Non-pigmented ciliary epithelial cell (primary cell): ENCODE measurements at places on chromosomes 4 and X.

- no peak for DNase-seq
These were observed 65.1 kb upstream of the DIAPH2 start for GRCh38 chrX:96619588-96619987.

- DNase-seq = no peak
These were observed 640.8 kb downstream of the TRIML1 start for GRCh38 chr4:188780028-188780427.

DNA sequence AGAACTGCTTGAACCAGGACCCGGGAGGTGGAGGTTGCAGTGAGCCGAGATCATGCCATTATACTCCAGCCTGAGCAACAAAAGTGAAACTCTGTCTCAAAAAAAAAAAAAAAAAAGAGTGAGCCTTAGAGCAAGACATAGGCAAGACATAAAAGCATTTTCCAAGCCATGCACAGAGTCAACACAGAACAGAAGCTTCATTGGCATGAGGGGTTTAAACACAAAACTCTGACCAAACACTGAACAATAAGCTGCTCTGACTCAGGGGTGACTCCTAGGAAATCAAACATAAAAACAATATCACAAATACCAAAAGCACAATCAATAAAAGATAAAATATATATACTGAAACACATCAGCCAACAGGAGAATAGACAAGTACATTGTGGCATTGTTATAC is 136.8 kb downstream of the PLS3 start:
- no peak for DNase-seq

DNA sequence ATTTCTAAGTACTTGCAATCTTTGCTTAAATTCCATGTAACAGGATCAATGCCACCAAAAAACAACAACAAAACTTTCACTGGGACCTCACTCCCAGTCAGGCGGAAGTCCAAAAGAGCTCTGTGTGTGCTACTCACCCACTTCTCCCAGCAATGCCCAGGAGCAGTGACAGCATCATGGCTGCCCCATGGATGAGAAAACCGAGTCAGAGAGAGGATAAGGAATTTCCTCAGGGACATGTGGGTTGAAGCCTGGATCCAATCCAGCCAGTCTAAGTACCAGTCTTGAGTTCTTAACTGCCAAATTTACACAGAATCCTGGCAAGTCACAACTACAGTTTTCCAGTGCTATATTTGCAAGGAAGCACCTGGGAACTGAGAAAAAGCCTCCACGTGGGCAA is 64.5 kb downstream of the STX18 start:
- DNase-seq = no peak

GRCh38 chrX:33840176-33840575 is 291.9 kb downstream of the FAM47A start:
- no peak for DNase-seq

- DNase-seq = peak; percentile 60
These were observed 32.2 kb downstream of the SMS start for GRCh38 chrX:21972721-21973120.

DNA sequence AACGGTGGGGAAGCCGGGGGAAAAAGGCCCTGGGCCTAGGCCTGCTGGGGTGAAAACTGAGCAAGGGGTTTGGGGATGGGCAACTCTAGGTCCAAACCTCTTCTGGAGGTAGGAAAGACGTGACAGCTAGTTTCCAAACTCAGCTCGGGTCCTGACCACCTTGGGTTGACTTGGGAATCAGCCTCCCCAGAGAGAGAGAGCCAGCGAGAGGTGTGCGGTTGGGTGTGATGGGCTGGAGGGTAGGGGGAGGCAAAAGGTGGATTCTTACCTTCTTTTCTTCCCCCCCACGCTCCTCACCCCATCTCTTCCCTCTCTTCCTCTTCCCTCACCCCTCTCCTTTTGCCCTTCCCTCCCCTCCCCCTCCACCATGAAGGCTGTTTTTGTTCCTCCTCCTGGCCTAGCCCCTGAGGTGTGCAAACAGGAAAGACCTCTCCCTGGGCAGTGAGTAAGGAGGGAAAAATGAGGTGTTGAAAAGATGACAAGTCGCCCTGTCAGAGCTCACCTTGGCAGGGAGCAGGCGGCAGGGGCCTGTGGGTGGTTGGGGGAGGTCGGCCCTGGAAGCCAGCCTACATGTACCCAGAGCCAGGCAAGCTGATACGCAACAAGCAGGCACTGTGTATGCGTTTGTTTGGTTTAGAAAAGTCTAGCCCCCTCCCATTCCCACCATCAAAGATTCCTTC is 14.8 kb downstream of the PJA1 start:
- DNase-seq = no peak

DNA sequence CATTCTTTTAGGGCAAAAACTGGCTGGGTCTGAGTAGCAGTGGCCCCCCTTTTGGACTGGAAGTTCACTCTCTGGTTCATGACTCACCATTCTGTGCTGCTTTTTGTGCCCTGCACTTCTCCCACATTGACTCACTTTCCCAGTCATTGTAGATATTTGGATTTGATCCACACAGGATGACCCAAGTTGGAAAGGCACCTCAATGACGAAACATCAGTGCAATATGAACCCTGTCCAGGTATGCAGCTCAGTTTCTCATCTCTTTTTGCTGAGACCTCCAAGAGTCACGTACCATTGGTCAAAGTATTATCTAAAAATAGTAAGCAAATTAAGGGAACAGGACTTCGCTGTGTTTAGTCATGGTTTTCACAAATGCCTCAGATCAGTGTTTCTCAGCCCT is 92.7 kb downstream of the CBLL2 start:
- peak; percentile 45 for DNase-seq

GRCh38 chrX:27675493-27675892 is 85.3 kb downstream of the DCAF8L2 start:
- no peak for DNase-seq

DNA sequence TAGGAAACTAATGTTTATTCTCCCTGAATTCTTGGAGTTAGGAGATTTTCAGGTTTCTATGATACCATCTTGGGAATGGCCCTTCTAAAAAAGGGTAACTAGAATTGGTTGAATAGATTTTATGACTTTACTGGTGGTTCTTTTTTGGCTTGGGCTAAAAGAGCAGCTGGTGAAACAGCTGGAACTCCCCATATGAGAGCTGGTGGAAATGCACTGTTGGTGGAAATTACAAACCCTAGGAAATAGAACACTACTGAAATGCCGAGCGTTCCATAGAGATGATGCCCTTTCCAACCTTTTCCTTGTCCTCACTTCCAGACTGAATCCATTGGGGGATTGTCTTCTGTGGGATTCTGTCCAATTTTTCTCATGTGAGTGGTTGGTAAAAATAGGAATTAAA is 139.5 kb downstream of the STIM2 start:
- DNase-seq = no peak

DNA sequence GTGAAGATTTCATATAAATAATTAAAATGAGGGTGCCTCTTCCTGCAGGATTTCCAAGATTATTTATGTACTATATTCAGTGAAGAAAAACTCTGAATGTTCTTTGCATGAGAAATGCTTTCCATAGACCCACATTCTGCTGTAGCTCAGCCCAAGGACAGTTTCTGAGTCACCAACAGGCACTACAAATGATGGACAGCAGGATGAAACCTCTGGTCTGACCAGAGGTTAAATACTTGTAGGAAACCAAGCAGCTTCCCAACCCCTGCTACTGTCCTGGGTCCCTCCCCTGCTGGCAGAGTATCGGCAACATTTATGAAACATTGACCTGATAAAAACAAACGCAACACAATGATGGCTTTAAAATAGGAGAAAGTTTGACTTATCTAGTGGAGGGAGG is 73.1 kb downstream of the CXXC4 start:
- DNase-seq = no peak

DNA sequence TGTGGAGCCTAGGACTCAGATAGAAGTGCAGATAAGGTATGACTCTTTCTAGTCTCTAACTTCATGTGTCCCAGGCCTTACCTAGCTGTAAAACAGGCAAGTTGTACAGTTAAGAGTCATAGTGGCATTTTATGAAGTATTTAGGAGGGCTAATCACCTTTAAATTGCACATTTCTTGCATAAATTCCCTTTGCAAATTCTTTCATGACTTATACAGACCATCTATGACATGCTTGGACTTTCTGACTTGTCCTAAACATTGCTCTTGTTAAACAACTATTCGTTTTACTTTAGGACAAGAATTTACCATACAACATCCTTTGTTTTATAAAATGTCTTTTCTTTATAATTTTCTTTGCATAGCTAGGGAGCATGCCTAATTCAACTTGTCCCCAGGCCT is 7.8 kb upstream of the RRAGB start:
- DNase-seq = no peak

DNA sequence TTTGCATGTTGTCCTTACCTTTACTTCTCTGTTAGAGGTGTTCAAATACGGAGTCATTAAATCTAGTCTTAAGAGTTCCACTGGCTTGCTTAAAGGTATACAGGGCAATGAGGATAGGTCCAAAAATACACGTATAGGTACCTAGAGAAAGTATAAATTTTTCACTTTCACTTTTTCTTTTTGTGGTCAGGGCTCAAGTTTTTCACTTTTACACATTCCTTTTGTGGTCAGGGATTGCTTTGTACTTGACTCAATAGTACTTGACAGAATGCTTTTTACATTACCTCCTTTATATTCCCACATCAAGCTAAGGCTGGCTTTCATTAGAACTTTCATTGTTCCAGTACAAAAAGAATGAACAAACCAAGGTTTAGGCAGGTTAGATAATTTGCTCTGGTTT is 21.7 kb downstream of the TMEM184C start:
- DNase-seq = no peak

DNA sequence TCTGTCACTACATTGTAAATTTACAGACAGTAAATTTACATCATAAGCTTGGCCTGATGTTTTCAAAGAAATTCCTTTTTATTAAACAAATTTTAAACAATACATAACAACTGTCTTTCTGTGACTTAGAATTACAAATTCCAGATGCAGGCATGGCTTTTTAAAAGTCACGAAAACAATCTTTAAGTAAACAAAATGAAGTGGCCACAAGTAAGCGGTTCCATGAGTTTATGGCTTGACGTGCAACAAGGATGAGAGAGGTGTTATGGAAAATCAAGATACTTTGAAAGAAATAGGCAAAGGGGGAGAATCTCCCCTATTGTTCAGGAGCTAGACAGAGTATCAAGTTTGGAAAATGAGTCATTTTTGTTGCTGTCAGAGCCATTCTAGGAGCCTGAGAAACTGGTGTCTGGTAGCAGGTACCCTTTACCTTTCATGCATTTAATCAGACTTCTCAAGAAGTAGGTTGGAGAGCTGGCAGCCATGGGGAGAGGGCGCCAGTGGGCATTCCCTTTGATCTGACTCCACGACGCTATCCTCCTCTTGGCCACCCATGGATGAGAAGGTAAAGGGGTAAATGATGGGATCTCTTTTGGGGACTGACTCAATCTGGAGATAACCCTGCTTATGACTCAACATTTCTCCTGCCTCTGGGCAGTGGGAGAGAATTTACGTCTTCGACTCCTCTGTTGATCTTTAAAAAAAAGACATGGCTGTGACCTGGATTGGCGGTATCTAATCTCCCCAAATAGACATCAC is 217.2 kb downstream of the SPRY1 start:
- no peak for DNase-seq

DNA sequence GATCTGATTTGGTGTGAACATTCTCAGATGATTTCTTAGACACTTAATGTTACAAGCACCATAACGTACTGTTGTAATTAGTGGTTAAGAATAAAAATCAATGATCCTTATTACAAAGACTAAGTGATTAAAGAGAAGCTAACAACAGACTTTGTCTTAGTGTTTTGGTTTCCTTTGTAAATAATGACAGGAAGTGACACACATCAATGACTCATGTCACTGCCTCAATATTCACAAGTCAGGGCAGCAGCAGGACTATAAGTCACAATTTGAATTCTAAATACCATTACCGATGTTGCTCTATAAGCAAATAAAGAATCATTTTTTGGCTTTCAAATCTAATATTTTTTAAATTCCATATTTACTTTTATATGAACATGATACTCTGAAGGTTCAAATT is 115.8 kb upstream of the FAT4 start:
- no peak for DNase-seq

DNA sequence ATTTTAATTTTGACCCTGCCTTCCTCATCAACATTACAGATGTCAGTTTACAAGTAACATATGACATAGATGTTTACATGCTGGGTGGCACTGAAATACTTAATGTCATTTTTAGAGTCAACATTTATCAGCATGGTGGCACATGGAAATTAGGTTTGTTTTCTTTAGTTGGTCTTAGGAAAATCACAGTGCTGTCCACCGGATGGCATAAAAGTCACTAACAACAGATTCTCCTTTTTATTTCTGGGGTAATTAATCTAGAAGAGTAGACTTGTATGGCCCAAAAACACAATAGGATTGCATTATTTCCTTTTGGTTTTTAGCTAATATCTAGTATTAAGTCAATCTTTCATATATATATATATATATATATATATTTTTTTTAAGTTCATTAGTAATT is 88.6 kb upstream of the HHIP start:
- DNase-seq = no peak

- DNase-seq = no peak
These were observed 511 bp downstream of the GABRB1 start for GRCh38 chr4:47031751-47032404.

- no peak for DNase-seq
These were observed 7.8 kb downstream of the C4orf54 start for GRCh38 chr4:99649778-99650177.

- DNase-seq = no peak
These were observed 165.3 kb upstream of the PPP1R2C start for GRCh38 chrX:42943051-42943974.

DNA sequence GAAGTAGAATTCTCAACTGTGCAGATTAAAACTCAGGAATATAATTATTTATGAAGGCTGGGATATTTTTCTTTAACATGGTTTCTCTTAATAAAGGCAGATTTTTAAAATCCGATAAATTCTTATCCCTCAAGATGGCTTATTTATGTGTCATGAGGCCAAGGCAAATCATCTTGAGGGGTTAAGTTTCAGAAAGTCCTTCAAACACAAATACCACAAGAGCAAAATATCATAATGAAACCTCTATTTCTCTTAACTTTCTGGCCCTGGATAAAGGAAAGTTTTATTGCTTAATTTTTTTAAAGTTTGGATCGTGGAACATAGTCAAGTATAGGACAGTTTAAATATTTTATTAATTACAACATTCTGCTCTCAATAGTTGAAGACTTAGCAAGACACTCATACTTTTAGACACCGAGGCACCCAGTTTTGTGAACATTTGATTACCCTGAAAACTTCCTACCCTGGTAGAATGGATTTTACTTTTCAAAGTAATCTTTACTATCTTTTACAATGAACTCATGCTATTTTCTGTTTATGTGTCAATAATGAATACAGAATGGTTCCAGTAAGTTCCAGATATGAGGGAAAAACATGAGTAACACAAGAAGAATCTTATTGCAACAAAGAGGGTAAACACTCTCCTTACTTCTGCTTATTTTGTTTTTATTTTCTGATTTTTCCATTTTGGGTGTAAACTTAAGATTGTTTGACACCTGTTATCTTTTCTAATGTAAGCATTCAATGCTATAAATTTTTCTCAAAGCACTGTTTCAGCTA is 200.7 kb upstream of the IL15 start:
- no peak for DNase-seq
